ENCODE measurements at places on chromosomes 12 and 14.
A peak's percentile ranks its signal among the peaks of the same experiment; 100 is the strongest.

DNA sequence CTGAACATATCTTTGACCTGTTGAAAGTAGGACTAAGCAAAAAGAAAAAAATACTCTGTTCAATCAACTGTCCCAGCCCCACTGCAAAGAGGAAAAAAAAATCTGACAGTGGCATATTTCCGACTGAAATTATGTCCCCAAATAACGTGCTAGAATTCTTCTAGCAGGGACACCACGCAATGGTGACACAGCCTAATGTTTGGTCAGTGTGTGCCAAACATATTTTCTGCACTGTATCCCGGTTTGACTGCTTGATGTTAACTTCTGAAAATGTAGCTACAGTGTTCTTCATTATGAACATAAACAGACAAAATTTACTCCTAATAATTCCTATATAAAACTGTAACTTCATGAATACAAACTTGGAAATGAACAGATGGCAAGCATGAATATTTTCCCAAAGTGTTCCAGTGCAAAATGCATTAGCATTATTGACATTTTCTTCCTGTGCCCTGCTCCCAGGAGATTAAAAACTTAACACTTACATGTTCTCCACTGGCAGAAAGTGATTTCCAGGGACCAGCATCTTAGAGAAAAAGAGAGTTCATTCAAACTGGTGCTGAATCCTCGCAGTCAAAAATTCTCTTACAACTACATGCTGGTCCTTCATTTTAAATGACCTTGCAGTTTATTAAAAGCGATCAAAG lies 72.4 kb upstream of the SYT1 start:
- DNase-seq: no peak

- peak; percentile 78 for DNase-seq
These were observed 104.8 kb downstream of the DPF3 start for GRCh38 chr14:72788972-72789728.

DNA sequence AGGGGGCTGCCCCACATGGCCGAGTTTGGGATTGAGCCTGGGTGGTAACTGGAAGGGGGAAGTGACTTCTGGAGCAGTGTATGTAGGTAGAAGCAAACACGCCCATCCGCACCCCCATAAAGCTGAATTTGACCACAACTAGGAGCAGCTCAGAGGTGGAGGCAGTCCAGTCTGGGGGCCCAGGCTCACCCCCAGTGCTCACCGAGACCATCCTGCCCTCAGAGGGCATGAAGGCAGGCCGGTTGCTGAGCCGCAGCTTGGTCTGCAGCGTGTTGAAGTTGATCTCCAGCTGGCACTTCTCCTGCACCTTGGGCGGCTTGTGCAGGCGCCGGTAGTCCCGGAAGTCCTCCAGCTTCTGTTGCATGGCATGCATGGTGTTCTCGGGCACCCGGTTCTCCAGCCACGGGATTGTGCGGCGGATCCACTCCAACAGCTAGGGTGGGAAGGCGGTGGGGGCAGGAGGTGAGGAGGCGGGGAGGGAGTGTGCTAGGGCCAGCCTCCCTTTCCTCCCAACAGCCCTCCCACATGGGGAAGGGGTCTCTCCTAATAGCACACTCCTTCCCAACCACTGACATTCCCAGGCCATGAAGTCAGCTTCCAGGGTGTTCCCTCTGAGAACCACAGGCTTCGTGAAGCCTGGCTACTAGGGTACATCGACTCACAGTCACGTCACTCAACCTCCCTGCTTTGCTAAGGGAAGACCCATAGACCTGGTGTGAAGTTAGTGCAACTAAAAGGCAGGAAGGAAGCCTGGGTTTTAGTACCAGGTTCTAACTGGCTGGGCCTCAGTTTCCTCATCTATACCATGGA lies 87.0 kb downstream of the ACTN1 start:
- no peak for DNase-seq

GRCh38 chr12:124298685-124299410 lies 4.0 kb downstream of the RFLNA start:
- DNase-seq: no peak
